ENCODE measurements at places on chromosomes 3 and 15.

GRCh38 chr15:61035311-61035710 lies 193.8 kb downstream of the RORA start:
- DNase-seq, result no peak

- no peak for DNase-seq
Measured at GRCh38 chr3:28606283-28606682, 257.7 kb upstream of the AZI2 start.

- DNase-seq, result no peak
Measured at GRCh38 chr15:71148048-71148447, 32.8 kb downstream of the THSD4 start.

DNA sequence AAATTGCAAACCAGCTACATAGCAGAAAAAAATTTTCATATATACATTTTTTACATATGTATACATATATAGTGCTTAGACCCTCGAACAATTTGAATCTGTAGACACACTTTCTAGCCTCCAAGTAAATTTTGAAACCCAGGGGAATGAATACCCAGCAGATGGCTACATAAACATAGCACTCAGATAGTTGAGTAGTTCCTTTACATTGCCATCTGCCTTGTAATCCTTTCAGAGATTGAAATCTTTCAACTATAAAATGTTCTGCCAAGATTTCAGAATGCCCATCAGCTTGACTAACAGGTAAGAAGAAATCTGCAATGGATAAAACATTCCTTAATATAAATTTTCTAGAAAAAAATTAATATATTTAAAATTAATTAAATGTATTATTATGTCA lies 1333.5 kb upstream of the CADM2 start:
- DNase-seq, result no peak

- DNase-seq, result no peak
Measured at GRCh38 chr15:78208341-78208844, 26.0 kb downstream of the ACSBG1 start.

DNA sequence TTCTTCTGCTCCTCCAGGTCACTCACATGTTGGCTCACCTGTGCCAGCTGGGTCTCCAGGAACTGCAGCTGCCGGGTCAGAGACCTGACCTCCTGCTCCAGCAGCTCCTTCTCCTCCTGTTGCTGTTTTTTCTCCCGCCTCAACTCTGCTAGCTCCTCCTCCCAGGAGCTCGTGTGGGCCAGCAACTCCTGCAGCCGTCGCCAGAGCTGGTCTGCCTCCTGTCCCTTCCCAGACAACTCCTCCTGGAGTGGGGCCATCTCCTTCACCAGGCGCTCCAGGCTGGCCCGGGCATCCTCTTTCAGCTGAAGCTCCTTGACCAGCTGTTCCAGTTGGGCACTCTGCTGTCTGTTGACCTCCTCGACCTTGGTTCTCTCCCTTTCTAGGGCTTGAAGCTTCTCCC lies 24.5 kb downstream of the CXCR6 start:
- DNase-seq, result no peak

- DNase-seq, result no peak
Measured at GRCh38 chr3:12192173-12192572, 33.5 kb upstream of the TIMP4 start.

DNA sequence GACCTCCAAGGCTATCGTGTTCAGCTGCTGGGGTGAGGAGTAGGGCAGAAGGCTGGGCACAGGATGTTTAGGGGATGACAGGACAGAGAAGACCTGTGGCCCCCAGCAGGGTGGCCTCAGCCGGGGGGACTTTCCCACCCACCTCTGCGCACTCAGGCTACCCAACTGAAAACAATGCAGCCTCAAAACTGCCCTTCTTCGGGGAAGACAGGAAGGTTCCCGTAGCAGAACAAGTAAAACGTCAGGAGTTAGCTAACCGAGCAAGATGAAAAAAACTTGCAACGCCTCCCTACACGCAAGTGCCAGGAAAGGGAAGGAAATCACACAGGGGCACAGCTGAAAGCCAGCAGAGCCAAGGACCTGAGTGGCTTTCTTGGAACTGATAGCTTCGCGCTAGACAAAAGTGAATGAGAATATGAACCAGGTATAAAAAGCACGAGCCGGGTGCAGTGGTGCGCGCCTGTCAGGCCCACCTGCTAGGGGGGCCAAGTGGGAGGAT lies 38.4 kb upstream of the FURIN start:
- DNase-seq, result no peak

- no peak for DNase-seq
Measured at GRCh38 chr15:65752151-65752700, 39.9 kb downstream of the DENND4A start.

DNA sequence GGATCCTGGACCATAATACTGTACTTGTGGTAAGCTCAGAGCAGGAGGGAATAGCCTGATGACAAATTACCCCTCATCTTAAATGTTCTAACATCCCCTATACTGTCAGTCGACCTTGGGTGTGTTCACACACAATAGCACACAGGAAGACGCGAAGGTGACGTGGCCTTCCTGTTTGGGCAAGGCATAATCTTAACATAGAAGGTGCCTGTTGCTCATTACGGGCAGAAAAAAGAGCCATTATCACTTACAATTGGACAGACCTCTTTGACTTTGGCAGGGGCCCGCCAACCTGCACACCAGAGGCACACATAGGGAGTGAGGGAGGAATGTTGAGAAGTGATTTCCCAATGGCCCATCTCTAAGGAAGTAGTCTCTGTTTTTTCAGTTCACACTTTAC lies 144.2 kb downstream of the ANO10 start:
- no peak for DNase-seq

GRCh38 chr15:63430766-63431451 lies 49.3 kb upstream of the CA12 start:
- no peak for DNase-seq

- no peak for DNase-seq
Measured at GRCh38 chr3:2540115-2540514, 441.4 kb downstream of the CNTN4 start.

DNA sequence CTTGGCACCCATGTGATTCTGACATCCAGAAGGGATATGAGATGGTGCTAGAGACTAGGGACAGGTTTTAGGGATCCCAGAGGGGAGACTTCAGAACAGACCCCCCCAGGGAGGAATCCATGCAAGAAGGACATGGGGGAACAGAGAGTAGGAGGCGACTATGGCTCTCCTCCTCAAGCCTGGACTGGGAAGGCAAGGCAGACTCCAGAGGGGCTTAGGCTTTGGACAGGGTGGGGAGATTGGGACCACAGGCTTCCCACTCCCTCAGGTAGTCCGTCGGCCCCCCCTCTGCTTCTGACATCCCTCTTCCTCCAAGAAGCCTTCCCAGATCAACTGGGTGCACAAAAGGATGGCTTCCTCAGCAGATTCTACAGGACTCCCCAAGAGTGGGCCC lies 3.0 kb upstream of the VIPR1 start:
- no peak for DNase-seq

DNA sequence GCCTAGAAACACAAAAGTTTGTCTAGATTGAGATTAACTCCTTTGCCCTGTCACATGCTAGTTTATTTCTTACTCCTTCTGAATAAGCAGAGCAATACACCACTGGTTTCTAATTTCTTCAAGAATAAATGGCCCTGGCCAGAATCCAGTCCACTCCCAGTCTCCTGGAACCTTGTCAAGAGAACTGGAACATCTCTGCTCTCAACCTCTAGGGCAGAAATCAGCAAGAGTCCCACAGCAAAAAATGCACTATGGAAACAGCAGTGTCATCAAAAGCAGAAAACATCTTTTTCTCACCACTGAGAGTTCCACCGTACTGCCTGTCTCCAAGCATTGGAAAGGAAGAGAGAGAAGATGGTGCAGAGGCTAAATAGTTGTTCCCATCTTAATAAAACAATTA lies 35.9 kb upstream of the PPP2R3A start:
- DNase-seq, result no peak

DNA sequence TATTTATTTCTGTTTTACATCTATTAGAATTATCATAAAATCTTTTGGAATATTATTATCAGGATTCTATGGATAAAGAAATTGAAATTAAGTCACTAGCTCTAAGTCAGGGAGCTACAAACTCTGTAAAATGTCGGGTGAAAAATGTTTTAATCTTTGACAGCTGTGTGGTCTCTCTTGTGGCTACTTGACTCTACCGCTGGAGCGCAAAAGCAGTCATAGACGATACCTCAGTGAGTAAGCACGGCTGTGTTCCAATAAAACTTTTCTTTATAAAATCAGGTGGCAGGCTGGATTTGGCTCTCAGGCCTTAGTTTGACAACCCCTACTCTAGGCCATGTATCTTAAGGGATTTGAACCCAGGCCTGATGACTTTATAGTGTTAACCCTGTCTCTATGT lies 88.5 kb upstream of the PFN2 start:
- no peak for DNase-seq

DNA sequence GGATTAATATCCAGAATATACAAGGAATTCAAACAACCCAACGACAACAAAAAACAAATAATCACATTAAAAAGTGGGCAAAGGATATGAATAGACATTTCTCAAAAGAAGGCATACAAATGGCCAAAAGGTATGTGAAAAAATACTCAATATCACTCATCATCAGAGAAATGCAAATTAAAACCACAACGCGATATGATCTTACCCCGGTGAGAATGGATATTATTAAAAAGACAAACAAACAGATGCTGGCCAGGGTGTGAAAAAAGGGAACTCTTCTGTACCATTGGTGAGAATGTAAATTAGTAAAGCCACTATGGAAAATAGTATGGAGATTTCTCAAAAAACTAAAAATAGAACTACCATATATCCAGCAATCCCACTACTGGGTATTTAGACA lies 43.5 kb upstream of the MEF2A start:
- DNase-seq, result no peak

- DNase-seq, result no peak
Measured at GRCh38 chr15:33045066-33045810, 149.3 kb downstream of the FMN1 start.

DNA sequence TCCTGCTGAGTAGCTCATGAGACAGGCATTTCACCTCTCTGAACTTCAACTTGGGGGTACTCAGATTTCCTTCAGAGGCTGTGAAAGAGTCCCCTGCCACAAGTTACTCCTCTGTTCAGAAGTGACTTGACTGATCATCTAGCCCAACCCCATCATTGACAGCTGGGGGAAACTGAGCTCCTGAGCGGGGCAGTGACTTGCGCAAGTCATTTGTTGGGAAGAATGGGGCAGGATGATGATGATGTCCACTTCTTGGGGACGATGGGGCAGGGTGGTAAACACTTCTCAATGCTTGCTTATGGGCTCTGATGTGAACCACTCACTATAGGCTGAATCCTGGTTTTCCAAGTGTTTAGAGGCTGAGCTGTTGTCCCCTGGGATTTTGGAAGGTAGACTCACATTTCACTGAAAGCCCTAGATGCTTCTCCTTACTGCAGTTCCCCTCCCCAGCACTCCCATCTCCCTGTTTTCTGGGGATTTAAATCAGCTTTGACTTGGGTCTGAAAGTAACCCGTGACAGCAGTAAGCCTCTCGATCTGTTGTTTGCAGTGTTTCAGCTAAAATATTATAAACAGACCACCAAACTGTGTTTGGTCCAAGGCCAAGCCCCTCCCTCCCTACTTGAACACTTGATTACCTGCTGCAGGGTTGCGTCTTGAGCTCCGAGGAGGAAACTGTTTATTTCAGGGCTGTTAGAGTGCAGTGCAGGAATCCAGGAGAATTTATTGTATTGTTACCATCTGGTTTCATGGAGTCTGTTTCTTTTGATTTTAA lies 25.1 kb downstream of the SMAD3 start:
- DNase-seq, result no peak

- no peak for DNase-seq
Measured at GRCh38 chr3:65130782-65131181, 443.0 kb upstream of the ADAMTS9 start.

DNA sequence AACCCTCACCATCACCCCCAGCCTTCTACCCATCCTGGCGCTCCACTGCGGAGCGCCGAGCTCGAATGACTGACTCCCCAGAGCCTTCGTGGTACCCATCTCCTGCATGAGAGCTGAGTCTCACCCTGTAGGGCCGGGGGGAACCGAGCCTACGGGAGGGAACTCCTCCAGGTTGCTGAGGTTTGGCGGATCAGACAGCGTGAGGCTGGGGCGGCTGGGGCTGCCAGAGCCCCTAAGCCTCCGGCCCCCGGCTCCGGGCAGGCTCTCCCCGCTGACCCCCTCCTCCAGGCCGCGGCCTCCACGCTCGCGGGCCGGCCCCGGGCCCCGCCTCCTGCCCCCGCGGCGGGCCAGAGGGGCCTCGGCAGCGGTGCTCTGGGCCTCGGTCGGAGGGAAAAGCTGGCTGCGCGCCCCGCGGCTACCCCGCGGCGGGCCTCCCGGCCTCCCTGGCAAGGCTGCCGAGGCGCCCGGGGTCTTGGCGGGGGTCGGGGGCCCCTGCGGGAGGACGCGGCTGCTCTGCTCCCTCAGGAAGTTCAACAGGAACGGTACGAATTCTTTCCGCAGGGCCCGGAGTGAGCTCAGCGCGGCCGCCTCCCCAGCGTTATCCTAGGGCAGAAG lies 643 bp downstream of the CDAN1 start:
- DNase-seq, result no peak

GRCh38 chr15:41207687-41208448 lies 22.7 kb downstream of the EXD1 start:
- no peak for DNase-seq

GRCh38 chr3:31114929-31115283 lies 220.4 kb upstream of the GADL1 start:
- DNase-seq, result no peak

- no peak for DNase-seq
Measured at GRCh38 chr3:59212128-59212779, 162.4 kb upstream of the CFAP20DC start.

GRCh38 chr3:101495552-101495951 lies 17.5 kb downstream of the SENP7 start:
- DNase-seq, result peak; percentile 27

GRCh38 chr3:40247714-40248454 lies 61.6 kb upstream of the EIF1B start:
- DNase-seq, result no peak

- DNase-seq, result no peak
Measured at GRCh38 chr3:127796831-127797150, 25.5 kb downstream of the MGLL start.

- DNase-seq, result no peak
Measured at GRCh38 chr3:177420651-177421480, 223.6 kb upstream of the TBL1XR1 start.

DNA sequence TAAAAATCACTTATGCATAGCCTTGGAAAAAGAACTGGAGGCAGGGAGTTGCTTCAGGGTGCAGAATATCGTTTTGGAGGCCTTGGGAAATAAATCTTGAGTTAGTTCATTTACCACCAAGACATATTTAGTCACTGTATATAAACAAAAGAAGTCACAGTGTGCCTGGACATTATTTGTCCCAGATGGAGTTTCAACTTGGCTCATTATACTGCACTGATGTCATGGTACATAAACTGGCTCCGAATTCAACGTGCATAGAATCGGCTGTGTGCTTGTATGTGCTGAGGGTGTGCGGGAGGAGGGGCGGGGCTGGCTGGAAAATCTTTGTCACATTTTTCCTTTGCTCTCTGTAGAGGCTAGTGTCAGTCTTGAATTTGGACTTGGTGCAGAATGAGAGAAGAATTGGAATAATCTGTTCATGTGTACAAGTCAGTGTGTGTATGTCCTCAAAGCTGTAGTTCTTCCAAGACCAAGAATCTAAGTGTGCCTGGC lies 86.6 kb downstream of the FNDC3B start:
- DNase-seq, result no peak

All from Caco-2 (cell line).